Right ventricle myocardium superior (tissue), 1 donor: ENCODE measurements at places on chromosomes 13 and 19. TPM values are rescaled to one million over a fixed set of nuclear protein-coding genes. Genes with fewer than 3 reads are reported as not detected.

FLT1 gene
- 42.0 TPM for total RNA-seq

PROZ gene
- total RNA-seq = not detected

HRC gene
- 878 TPM for total RNA-seq

CKM gene
- total RNA-seq = 6,434 TPM

NKPD1 gene
- total RNA-seq = not detected

TMEM38A gene
- total RNA-seq = 44.6 TPM

NR2C2AP gene
- total RNA-seq = 5.9 TPM

GRCh38 chr13:64855506-64855905 lies 2374.6 kb downstream of the PCDH9 start:
- DNase-seq = no peak

- DNase-seq = no peak
Measured at GRCh38 chr13:39410096-39410901, 192.7 kb downstream of the LHFPL6 start.

DNA sequence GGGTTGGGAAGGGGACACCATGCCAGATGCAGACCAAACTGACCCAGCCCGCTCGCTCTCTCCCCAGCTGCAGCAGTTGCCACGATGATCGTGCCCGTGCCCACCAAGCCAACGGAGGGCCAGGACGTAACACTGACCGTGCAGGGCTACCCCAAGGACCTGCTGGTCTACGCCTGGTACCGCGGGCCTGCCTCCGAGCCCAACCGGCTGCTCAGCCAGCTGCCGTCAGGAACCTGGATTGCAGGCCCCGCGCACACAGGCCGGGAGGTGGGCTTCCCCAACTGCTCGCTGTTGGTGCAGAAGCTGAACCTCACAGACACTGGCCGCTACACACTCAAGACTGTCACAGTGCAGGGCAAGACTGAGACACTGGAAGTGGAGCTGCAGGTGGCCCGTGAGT lies 8.8 kb downstream of the CEACAM16 start:
- DNase-seq = no peak

- peak; percentile 86 for DNase-seq
Measured at GRCh38 chr13:112748947-112749735, 59.3 kb downstream of the ATP11A start.

DNA sequence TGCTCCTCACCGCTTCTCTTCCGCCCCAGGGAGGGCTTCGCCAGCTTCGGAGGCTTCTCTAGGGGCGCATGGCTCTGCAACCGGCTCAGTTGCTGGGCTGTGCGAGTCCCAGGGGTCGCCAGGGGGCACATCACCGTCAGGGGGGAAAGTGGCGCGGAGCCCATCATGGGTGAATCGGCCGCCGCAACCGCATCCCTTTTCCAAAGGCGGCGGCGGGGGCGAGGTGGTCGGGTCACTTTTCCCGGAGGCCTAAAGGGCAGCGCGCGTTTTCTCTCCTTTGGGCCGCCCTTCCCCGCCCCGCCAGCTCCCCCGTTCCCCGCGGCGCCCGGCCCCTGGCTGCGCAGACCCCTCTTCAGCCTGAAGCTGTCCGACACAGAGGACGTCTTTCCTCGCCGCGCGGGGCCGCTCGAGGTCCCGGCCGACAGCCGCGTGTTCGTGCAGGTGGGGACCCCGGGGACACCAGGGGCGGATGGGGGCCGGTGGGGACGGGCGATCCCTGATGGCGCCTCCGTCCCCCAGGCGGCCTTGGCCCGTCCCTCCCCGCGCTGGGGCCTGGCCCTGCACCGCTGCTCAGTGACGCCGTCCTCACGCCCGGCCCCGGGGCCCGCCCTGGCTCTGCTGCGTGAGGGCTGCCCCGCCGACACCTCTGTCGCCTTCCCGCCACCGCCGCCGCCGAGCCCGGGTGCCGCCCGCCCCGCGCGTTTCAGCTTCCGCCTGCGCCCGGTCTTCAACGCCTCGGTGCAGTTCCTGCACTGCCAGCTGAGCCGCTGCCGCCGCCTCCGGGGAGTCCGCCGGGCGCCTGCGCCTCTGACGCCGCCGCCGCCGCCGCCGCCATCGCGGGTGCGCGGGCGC lies 1.7 kb downstream of the TGFBR3L start:
- no peak for DNase-seq

GRCh38 chr13:22091222-22091970 lies 420.5 kb downstream of the FGF9 start:
- no peak for DNase-seq

DNA sequence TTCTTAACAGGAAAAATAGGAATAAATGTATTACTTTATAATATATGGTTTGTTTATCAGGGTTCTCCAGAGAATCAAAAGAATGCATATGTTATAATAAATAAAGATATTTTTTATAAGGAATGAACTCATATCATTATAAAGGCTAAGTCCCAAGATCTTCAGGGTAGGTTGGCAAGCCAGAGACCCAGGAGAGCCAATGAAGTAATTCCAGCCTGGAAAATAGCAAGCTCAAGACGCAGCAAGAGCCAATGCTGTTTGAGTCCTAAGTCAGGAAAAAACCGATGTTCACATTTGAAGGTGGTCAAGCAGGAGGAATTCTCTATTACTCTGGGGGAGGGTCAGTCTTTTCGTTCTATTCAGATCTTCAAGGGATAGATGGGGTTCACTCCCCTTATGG lies 490.0 kb downstream of the PCDH20 start:
- no peak for DNase-seq

DNA sequence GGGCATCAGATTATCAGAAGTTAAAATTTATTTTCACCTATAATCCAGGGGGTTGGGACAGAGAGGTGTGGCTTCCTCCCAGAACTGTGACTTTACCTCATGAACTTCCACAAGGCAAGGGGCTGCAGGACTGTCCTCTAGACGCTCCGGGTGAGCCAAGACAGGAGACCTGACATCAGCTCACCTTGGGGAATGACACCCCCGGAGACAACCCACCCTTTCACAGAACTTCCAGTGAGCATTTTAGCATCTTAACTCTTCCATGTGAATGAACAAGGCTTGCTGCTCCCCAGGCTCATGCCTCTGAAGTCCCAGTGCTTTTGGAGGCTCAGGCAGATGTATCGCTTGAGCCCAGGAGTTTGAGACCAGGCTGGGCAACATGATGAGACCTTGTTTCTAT lies 29.4 kb upstream of the TFDP1 start:
- DNase-seq = no peak

- no peak for DNase-seq
Measured at GRCh38 chr13:27969866-27970229, 733 bp upstream of the CDX2 start.

DNA sequence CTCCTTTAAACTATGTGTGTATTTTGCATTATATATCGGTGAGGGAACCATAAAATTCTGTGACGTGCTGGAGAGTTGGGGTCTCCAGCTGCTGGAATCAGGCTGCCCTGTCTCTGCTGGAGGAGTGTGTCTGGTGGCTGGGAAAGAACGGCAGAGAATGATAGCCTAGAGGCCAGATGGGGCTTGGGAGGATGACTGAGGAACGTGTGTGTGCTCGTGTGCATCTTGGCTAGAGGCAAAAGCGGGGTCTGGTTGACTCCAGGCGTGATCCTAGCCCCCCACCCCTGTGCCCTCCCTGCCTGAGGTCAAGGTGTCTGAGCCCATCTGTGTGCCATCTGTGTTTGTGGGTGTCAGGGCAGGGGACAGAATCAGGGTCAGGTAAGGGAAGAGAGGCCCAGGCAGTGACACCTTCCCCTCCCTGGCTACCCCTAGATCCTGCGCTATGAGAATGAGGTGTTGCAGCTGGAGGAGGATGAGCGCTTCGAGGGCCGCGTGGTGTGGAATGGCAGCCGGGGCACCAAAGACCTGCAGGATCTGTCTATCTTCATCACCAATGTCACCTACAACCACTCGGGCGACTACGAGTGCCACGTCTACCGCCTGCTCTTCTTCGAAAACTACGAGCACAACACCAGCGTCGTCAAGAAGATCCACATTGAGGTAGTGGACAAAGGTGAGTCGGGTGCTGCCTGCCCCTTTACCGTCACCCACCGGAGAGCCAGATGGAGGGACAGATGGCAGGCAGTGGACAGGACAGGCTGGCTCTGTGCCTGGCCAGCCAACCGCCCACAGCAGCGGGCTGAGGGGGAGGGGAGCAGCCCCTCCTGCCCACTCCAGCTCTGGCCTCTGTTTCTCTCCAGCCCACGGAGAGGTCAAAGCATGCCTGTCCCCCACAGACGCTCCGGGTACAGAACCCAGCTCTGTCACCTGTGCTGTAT lies 3.1 kb downstream of the SCN1B start:
- no peak for DNase-seq

DNA sequence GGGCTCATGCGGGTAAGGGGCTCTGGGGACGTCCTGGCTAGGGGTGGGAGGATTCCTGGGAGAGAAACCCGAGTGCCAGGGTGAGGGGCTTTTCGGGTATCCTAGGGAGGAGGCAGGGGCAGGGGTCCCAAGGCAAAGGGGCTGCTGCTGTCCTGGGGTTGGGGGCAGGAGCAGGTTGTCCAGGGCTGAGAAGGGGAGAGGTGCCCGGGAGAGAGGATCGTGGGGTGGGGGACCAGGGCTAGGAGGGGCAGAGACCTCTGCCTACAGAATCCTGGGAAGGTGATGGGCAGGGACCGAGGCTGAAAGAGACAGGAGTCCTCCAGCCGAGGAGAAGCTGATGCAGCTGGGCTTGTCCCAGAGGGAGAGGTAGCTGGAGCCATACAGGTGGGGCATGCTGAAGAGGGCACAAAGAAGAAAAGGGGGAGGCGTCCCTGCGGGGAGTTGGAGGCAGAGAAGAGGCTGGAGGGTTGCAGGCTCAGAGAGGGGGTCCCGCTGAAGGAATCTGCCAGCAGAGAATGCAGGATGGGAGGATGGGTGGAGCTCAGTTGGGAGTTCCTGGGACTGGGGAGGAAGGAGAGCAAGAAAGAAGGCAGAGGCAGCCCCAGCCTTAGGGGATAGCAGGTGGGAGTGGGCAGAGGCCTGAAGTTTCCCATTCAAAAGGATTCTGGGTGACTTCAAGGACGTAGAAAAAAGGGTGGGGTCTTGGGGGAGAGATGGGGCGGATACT lies 574 bp downstream of the CYP2S1 start:
- no peak for DNase-seq

GRCh38 chr13:113053801-113054604 lies 51.6 kb upstream of the F7 start:
- DNase-seq = no peak

DNA sequence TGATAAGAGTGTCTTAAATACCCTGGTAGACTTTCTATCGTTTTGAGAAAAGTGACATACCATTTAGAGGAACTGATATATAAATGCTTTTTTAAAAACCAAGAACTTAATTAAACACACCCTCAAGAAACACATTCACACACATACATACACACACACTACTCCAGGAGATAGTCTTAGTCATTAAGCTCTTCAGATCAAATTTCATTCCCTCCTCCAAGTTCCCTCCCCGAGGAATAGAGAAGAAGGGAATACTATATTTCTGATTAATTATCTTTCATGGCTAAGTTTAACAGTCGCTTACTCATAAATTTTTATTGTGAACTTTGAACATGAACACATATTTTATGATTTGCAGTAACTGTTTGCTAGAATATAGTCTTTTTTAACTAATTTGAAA lies 1109.5 kb downstream of the SLITRK1 start:
- DNase-seq = no peak

GRCh38 chr19:10111405-10111811 lies at the start of gene P2RY11:
Gene P2RY11 (plus strand): TSS chr19:10111693. CDS start chr19:10111722, 29 bp downstream.
- DNase-seq = no peak

GRCh38 chr19:8611391-8611876 lies 919 bp upstream of the ADAMTS10 start:
- DNase-seq = peak; percentile 69

- no peak for DNase-seq
Measured at GRCh38 chr19:51514866-51515481, 13.4 kb upstream of the SIGLEC12 start.
